Stimulated activated memory B cell treated with anti-CD40 and anti-IgM and Interleukin-4, amounts not matched to agents 10 μg/mL and 1 μg/mL and 100 μg/mL, for 72 hours (primary cell): ENCODE measurements at places on chromosomes 1 and 21.

GRCh38 chr1:233490488-233490887 is 123.4 kb upstream of the KCNK1 start:
- peaks cover 6% of the 10 kb centered on the region for H3K27me3 ChIP-seq
- H3K4me1 ChIP-seq, result no peaks in the 10 kb centered on the region
- H3K36me3 ChIP-seq, result no peaks in the 10 kb centered on the region
- no peak overlapping the region for H3K27ac ChIP-seq

DNA sequence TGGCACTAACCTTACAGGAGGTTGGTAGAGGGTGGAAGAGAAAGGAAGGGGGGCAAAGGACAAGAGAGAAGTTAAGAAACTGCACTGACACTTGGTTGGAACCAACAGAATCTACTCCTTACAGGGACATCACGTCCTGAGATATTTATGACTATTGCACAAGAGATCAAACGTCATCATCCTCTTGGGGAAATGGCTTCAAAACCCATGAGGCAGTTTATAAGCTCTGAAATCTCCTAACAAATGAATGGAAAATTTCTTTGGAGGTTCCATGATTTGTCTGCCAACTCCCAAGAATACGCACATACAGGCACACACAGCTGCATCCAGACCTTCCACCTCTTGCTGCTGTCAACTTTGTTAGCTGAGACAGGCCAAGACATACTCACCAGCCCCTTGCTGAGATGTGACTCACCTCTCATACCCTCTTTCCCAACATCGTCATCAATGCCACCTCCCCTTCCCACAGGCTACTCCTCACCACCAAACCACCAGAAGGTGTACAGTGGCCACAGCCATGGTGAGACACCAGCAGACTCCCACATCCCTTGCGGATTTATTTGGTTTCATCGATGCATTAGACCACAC is 135.5 kb downstream of the SETD4 start:
- no peaks in the 10 kb centered on the region for H3K36me3 ChIP-seq
- ATAC-seq, result no peak
- H3K27ac ChIP-seq, result no peak overlapping the region

DNA sequence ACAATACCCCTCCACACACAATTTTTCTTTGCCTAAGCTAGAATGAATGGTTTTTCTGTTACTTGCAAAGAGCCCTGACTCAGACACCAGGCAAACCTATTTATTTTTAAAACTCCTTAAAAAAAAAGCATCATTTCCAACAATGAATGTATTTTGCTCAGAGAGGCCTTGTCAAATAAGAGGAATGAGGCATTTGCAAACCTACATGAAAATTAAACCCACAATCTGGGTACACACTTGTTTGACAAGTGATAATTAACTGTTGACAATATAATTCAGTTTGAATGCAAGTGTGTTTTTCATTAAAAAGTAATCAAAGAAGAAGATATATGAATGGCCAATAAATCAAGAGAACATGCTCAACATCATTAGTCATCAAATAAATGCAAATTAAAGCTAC is 339.5 kb downstream of the PTPRU start:
- H3K27me3 ChIP-seq, result no peaks in the 10 kb centered on the region
- ATAC-seq, result no peak
- no peaks in the 10 kb centered on the region for H3K4me1 ChIP-seq
- no peak overlapping the region for H3K27ac ChIP-seq
- H3K36me3 ChIP-seq, result no peaks in the 10 kb centered on the region
- no peak overlapping the region for H3K4me3 ChIP-seq

DNA sequence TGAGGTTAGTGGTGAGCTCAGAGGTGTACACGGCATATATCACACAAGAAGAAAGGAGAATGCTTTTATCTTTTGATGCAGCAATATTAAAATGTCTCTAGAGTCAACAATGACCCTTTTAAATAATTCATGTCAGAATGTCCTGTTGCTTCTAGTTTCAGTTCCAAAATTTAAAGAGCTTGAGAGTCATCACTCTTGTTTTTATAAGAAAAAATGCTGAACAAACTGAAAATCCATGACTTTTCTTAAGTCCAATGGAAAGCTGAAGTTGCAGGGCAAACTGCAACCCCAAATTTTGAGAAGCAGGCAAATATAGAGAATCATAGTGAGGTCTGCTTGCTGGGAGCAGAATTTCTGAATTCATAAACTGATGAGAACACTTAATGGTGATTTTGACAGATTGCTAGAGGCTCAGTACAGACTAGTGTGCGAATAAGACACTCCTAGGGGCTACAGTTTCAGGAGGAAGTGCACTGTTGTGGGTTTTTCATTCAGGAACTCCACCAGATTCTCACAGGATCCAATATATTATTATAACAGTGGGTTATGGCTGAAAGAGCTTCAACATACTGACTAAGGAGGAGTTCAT is 135.1 kb downstream of the CLIC6 start:
- peaks cover 53% of the 10 kb centered on the region for H3K36me3 ChIP-seq
- H3K4me1 ChIP-seq, result peaks cover 51% of the 10 kb centered on the region
- H3K4me3 ChIP-seq, result no peak overlapping the region
- H3K27me3 ChIP-seq, result no peaks in the 10 kb centered on the region

DNA sequence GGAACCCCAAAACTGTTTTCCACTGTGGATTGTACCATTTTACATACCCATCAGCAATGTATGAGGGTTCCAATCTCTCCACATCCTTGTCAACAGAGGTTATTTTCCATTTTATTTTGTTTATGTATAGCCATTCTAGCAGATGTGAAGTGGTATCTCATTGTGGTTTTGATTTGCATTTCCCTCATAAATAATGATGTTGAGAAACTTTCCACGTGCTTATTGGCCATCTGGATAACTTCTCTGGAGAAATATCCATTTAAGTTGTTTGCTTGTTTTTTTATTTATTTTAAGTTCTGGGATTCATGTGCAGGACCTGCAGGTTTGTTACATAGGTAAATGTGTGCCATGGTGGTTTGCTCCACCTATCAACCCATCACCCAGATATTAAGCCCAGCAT is 280.2 kb upstream of the USP25 start:
- H3K4me1 ChIP-seq, result peaks cover 13% of the 10 kb centered on the region
- H3K27ac ChIP-seq, result no peak overlapping the region
- H3K27me3 ChIP-seq, result no peaks in the 10 kb centered on the region
- H3K4me3 ChIP-seq, result no peak overlapping the region

- no peak overlapping the region for H3K27ac ChIP-seq
- no peaks in the 10 kb centered on the region for H3K36me3 ChIP-seq
- no peak overlapping the region for H3K4me3 ChIP-seq
- no peaks in the 10 kb centered on the region for H3K4me1 ChIP-seq
- H3K27me3 ChIP-seq, result peaks cover 54% of the 10 kb centered on the region
- no peak for ATAC-seq
Observed at GRCh38 chr1:47681735-47682134, 243.9 kb downstream of the FOXD2 start.

GRCh38 chr1:56301791-56302190 is 277.6 kb downstream of the PLPP3 start:
- no peaks in the 10 kb centered on the region for H3K36me3 ChIP-seq
- ATAC-seq, result no peak
- peaks cover 2% of the 10 kb centered on the region for H3K4me1 ChIP-seq
- H3K27me3 ChIP-seq, result no peaks in the 10 kb centered on the region
- no peak overlapping the region for H3K4me3 ChIP-seq

DNA sequence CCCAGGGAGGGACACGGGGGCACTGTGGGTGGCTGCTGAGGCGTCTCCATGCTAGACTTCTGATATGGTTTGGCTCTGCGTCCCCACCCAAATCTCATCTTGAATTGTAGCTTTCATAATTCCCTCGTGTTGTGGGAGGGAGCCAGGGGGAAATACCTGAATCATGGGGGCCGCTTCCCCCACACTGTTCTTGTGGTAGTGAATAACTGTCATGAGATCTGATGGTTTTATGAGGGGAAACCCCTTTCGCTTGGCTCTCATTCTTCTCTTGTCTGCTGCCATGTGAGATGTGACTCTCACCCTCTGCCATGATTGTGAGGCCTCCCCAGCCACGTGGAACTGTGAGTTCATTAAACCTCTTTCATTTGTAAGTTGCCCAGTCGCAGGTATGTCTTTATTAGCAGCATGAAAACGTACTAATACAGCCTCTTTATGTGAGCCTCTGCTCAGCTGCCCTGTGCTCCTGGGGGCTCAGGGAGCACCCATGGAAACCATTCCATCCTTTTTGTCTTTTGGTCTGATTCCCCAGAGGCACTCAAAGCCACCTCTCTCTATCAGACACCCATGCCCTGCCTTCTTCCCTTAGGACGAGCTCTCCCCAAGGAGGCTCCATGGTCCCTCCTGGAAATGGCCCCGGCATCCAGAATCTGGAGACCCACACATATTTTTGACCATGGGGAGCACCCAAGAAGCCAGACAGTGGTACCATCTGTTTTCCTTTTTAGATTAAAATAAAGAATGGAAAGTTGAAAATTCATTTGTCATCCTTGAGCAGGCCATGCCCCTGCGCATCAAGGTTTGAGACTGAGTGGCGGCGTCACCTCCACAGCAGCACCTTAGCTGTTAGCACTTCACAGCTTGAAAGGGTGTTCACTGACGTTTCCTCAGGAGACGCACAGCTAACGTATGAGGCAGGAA is 65.9 kb upstream of the FAM20B start:
- H3K4me3 ChIP-seq, result no peak overlapping the region
- no peaks in the 10 kb centered on the region for H3K4me1 ChIP-seq
- no peak for ATAC-seq
- H3K36me3 ChIP-seq, result no peaks in the 10 kb centered on the region
- H3K27me3 ChIP-seq, result peaks cover 9% of the 10 kb centered on the region

GRCh38 chr1:84573481-84573966 is 716 bp downstream of the CTBS start:
- peak overlapping the region; percentile 98 for H3K27ac ChIP-seq
- H3K4me1 ChIP-seq, result peaks cover 46% of the 10 kb centered on the region
- H3K27me3 ChIP-seq, result no peaks in the 10 kb centered on the region
- ATAC-seq, result no peak
- H3K36me3 ChIP-seq, result peaks cover 26% of the 10 kb centered on the region

- H3K27me3 ChIP-seq, result no peaks in the 10 kb centered on the region
- peak; percentile 80 for ATAC-seq
- peaks cover 6% of the 10 kb centered on the region for H3K36me3 ChIP-seq
- peaks cover 94% of the 10 kb centered on the region for H3K4me1 ChIP-seq
Observed at GRCh38 chr1:203320591-203321272, 15.4 kb downstream of the BTG2 start.

DNA sequence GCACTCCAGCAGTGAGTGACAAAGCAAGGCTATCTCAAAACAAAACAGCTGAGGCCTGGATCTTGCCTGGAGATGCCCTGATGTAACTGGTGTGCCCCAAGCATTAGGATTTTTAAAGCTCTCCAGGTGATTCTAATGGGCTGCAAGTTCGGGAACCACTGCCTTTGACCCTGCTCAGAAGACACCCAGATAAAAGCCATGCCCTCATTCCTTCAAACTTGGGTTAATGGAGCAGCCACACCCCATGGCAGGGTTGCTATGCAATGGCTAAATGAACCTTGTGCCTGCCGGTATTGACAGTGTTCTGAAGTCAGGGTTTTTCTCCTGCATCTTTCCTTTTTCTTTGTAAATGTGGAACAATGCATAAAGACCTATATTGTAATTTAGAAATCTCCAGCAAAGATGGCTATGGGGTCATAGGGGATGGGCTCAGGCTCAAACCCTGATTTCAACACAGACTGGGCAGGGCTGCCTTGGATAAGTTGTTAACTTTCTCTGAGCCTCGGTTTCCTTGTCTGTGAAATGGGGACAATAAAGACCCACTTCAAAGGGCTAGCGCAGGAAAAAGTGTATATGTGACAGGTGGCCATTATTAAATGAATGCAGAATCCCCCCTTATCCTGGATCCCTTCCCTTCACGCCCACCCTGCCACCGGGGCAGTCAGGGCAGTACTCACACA is 453 bp downstream of the TFF3 start:
- no peaks in the 10 kb centered on the region for H3K36me3 ChIP-seq
- no peak overlapping the region for H3K27ac ChIP-seq
- no peak for ATAC-seq

GRCh38 chr1:1979482-1980165 is 24.0 kb downstream of the CFAP74 start:
- H3K27ac ChIP-seq, result no peak overlapping the region
- H3K36me3 ChIP-seq, result no peaks in the 10 kb centered on the region
- peaks cover 25% of the 10 kb centered on the region for H3K27me3 ChIP-seq
- H3K4me3 ChIP-seq, result no peak overlapping the region

GRCh38 chr1:171814692-171815091 is 26.6 kb upstream of the DNM3 start:
- H3K27ac ChIP-seq, result no peak overlapping the region
- no peak for ATAC-seq
- peaks cover 16% of the 10 kb centered on the region for H3K36me3 ChIP-seq
- no peak overlapping the region for H3K4me3 ChIP-seq
- H3K4me1 ChIP-seq, result no peaks in the 10 kb centered on the region

GRCh38 chr1:208184966-208185654 is 59.1 kb downstream of the PLXNA2 start:
- peaks cover 19% of the 10 kb centered on the region for H3K4me1 ChIP-seq
- H3K36me3 ChIP-seq, result no peaks in the 10 kb centered on the region
- ATAC-seq, result no peak
- peaks cover 50% of the 10 kb centered on the region for H3K27me3 ChIP-seq

- H3K27me3 ChIP-seq, result no peaks in the 10 kb centered on the region
- H3K4me3 ChIP-seq, result no peak overlapping the region
- ATAC-seq, result no peak
- no peak overlapping the region for H3K27ac ChIP-seq
Observed at GRCh38 chr1:162596514-162597170, 35.1 kb downstream of the UAP1 start.

DNA sequence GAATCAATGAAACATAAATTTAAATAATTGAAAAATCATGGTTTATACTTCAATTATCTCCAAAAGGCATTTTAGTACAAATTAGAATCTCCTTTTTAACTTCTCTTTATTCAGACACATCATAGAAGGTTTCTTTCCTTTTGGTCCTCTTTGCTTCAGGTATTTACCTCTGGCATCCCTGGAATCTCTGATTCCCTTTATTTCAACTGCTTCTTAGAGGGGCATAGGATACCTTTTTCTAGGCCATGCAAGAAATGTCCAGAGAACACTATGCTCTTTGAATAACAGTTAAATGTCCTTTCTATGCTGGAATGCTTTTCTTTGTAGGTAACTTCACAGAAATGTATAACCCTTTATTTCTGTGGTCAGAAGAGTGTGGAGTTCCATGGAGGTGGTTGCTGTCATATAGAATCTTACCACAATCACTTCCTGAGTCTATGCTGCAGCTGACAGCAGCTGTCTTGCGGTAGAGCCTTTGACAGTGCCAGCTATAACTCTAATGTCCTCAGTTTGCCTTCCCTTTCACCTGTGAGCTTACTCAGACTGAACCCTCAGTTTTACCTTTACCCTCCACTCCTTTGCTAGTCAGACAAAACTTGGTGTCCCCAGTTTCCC is 8.6 kb downstream of the LAMC2 start:
- H3K4me3 ChIP-seq, result no peak overlapping the region
- H3K27ac ChIP-seq, result no peak overlapping the region
- ATAC-seq, result peak; percentile 72
- H3K27me3 ChIP-seq, result peaks cover 49% of the 10 kb centered on the region
- H3K36me3 ChIP-seq, result no peaks in the 10 kb centered on the region

- no peak overlapping the region for H3K4me3 ChIP-seq
- H3K4me1 ChIP-seq, result no peaks in the 10 kb centered on the region
- no peaks in the 10 kb centered on the region for H3K36me3 ChIP-seq
- no peaks in the 10 kb centered on the region for H3K27me3 ChIP-seq
Observed at GRCh38 chr1:239276051-239276450, 110.3 kb upstream of the CHRM3 start.

GRCh38 chr1:6271006-6271405 is 10.1 kb upstream of the GPR153 start:
- no peak overlapping the region for H3K27ac ChIP-seq
- no peaks in the 10 kb centered on the region for H3K36me3 ChIP-seq
- no peak for ATAC-seq
- no peaks in the 10 kb centered on the region for H3K4me1 ChIP-seq

GRCh38 chr1:9907441-9907840 is 2.6 kb downstream of the CTNNBIP1 start:
- no peak for ATAC-seq
- no peaks in the 10 kb centered on the region for H3K36me3 ChIP-seq
- H3K27me3 ChIP-seq, result no peaks in the 10 kb centered on the region
- peaks cover 36% of the 10 kb centered on the region for H3K4me1 ChIP-seq
- no peak overlapping the region for H3K27ac ChIP-seq
